Stimulated activated CD4-positive, alpha-beta T cell treated with anti-CD3 and anti-CD28 coated beads, Interleukin-1b, Interleukin-23, amount 100 ng/mL, for 1 hour (primary cell): ENCODE measurements at places on chromosomes 12 and 14.

DNA sequence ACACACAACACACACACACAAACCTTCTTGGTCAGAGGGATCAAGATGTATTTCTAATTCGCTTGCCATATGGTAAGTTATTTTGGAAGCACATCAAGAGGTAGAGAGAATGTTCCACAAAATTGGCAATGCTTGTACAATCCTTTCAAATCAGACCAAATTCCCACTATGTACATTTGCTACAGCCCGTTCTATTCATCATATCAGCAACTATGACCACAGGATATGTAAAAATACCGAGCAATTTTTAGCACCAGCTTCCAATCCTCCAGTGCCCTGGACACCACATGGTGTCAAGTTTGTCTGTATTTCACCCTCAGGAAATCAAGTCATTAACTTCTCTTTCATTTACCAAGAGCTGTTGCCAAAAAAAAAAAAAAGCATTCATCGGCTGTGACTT lies 21.2 kb downstream of the TBX5 start:
- DNase-seq: no peak

- no peak for DNase-seq
Measured at GRCh38 chr12:84455598-84455997, 457.0 kb downstream of the SLC6A15 start.

- DNase-seq: no peak
Measured at GRCh38 chr12:24742378-24742777, 206.5 kb downstream of the BCAT1 start.

- no peak for DNase-seq
Measured at GRCh38 chr14:74223016-74223415, 16.2 kb upstream of the VSX2 start.

DNA sequence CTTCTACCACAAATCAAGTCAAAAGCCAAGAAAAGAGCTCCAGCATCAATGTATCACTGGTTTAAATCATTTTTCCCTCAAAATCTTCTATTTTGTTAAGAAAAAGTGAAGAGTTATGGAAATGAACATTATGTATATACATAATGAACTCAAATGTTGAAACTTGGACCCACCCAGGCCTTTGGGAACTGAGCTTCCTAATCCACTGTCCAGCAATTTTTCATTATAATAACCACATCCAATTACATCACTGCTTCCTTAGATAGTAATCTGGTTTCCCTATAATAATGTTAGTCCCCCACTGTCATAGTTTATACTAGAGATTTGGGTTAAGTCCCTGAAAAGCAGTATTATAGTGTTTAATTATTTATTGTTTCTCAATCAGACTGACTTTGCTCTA lies 170.9 kb downstream of the PIK3C2G start:
- DNase-seq: no peak

- no peak for DNase-seq
Measured at GRCh38 chr14:38280081-38280480, 24.2 kb upstream of the CLEC14A start.
